ENCODE measurements at places on chromosomes 7 and 10. TPM values are rescaled to one million over a fixed set of nuclear protein-coding genes. Genes with fewer than 3 reads are reported as not detected.

DNA sequence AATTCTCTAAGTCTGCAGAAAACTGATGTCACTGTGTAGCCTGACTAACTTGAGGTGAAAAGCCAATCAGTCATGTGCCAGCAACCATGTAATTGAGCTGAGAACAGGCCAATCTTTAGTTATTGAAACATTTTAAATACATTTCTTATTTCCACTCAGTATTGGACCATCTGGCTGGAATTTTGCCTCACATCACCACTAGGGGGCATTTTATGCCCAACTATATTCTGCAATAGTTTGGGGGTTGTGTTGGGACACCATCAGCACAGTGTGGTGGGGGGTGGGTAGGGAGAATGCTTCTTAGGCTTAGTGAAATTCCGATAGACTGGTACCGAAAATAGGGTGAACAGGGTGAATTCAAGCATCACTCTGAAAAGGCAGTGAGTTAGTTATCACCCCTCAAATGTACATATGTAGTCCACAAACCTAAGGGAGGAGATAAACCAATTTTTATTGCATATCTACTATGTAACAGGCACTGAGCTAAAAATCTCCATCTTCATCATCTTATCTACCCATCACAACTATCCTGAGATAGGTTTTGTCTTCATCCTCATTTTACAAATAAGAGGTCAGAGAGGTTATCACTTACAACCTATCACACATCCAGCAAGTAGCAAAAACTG, 17.8 kb downstream of the NPSR1 start:
- no peak for DNase-seq

- no peak for DNase-seq
Measured at GRCh38 chr7:15891151-15891881, 204.8 kb upstream of the MEOX2 start.

DNA sequence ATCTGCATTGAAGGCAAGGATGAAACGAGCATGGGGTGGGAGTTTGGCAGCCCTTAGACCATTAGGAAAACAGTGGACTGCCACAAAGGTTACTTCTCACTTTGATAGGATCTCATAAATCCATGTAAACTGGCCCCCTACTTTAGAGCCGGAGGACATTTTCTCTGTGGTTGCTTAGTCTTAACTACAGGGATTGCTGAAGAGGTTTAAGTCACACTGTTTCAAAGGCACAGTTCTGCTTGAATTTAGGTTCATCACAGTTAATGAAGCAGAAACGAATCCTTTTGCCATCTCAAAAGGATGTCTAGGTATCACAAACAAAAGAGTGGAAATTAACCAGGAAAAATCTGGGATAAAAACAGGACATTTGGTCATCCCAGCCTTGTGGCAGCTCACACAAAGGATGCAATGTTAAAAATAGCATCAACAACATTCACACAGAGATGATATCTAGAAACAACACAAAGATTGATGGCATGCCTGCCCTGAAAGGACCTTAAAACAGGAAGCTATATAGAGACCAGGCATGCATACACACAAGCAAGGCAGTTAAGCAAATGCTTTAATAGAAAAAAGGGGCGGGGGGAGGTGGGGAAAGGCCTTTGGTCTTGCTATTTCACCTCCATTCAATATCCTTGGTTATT, 74.0 kb downstream of the DOCK4 start:
- peak; percentile 80 for DNase-seq

GRCh38 chr10:59384761-59385160, 22.4 kb upstream of the FAM13C start:
- no peak for DNase-seq

- DNase-seq = no peak
Measured at GRCh38 chr7:80053124-80053523, 81.5 kb upstream of the GNAI1 start.

DNA sequence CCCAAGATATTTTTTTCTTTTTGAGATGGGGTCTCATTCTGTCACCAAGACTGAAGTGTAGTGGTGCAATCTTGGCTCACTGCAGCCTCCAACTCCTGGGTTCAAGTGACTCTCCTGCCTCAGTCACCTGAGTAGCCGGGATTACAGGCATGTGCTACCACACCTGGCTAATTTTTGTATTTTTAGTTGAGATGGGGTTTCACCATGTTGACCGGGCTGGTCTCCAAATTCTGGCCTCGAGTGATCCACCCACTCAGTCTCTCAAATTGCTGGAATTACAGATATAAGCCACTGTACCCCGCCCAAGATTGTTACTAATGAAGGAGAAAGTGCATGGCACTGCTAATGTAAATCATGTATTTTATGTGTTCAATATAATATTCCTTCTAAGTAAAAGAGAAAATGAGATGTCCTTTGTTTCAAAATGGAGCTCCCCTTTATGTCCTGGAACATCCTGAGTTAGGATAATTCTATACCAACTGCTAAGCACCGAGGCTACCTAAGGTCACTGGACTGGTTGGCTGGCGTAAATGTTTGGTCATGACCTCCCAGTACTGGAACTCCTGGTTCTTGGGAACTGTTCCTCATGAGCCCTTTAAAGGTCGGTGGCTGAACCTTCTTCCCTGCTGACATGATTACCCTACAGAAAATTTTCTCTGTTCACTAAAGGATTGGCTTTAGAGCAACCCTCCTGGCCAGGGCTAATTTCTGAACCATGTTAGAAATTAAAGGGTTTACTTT, 59.9 kb downstream of the SLC16A9 start:
- DNase-seq = no peak

DNA sequence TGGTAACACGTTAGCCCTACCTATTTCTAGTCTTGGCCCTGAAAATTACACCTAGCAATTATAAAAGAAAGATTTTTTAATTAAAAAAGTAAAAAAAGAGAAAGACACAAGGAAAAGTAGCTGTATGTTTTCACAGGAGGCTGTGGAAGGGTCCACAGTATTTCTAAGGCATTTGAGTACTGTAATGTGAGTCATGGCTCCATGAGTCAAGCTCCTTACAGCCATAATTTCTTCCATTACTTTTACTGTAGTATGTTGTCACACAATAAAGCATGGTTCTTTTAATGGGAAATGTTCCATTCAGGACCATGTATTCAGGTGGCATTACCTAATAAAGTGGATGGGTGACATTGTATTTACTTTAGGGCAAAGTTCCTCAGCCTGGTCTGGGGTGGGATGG, 113.4 kb downstream of the GPR37 start:
- DNase-seq = no peak

DNA sequence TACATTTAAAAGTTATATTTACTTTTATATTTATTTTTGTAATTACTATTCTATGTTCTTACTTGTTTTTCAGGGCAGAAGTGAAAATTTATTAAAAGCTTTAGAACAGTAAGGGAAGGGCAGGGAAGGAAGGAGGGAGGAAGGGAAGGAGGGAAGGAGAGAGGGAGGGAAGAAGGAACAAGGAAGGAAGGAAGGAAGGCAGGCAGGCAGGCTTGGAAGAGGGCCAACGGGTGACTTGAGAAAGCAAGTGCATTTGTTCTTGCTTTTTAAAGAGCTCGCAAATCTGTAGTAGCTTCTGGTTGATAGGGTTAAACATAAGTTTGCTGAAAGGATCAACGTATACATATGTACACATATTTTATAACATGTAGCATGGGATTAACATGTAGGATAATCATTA, 725.3 kb upstream of the FZD8 start:
- no peak for DNase-seq

DNA sequence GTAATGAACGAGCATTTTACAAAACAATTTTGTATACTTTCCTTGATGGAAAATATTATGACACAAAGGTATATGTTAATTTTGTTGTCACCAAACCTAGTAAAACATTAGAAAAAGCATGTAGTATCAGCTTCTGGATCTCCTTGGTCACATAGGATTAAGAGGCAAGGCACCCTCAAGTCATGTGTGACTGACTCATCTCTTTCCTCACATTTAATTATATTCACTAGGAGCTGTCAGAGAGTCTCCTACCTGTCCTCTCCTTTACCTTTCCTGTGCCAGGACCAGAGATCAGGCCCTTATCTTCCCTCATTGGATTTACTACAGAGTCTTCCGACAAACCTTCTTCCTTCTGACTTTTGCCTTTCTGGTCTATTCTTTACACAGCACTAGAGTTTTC, 111.3 kb upstream of the RPA3 start:
- no peak for DNase-seq

GRCh38 chr10:122992031-122992585, 11.9 kb downstream of the PSTK start:
- no peak for DNase-seq

Gene SPAM1
- total RNA-seq = not detected

Gene IGFBP1
- total RNA-seq = not detected

Gene ANKRD7
- not detected for total RNA-seq

DNA sequence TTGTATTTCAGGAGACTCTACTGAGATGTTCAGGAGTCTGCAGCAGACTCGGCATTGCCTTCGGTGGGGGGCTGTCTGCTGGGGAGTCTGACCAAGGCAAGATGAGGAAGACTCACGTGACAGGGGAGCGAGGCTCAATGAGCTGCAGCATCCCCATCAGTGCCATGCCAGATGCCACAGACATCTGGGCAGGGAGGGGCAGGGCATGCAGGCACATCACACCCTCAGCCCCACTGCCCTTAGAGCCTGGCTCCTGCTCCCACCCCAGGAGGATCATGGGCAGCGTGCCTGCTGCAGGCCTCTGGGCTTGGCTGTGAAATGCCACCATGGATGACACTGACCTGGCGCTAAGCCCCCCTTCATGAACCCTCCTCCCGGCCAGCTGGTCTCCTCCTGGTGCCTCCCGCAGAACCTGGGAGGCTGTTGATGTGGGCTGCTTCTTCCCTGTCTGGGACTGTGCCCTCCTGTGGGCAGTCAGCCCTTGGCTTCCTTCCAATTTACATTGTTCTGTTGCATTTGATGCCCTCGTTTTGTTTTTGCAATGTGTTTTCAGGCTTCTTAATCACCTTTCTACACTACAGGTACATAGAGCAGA, 235.0 kb downstream of the PAXIP1 start:
- DNase-seq = no peak

Gene AGR2
- not detected for total RNA-seq

Gene ANKRD61
- not detected for total RNA-seq

DNA sequence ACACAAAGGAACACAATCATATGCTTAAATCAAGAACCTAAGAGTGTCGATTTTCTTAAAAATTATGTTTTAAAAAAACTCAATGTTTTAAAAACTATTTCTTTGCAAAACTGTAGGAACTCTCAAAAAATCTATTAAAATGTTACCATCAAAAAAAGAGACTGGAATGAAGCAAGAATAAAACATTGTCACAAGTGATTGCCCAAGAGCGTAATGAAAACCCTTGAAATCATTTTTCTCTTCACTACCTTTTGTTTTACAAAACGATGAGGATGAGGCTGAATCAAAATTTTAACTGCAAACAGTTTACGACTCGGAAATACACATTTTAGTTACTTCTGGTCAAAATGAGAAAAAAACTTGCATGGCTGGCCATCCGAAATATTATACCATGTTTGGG, 855 bp downstream of the YME1L1 start:
- DNase-seq = no peak

DNA sequence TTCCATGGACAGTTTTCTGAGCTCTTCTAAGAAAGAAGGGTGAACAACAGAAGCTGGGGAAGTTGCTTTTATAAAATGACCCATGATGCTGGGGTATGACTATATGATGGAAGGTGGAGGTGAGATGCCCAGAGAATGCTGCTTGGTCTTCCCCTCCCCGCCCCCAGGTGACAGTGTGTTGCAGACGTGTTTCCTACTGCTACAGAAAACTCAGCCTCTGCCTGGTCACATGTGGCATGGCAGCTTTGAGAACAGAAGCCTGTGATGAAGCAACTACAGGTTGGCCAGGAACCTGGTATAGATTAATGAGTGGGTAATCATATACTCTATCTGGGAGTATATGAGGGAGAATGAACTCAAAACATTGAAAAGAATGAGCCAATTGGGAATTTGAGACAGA, 67.1 kb downstream of the MTURN start:
- DNase-seq = no peak

Gene GPR85
- 0.24 TPM for total RNA-seq

DNA sequence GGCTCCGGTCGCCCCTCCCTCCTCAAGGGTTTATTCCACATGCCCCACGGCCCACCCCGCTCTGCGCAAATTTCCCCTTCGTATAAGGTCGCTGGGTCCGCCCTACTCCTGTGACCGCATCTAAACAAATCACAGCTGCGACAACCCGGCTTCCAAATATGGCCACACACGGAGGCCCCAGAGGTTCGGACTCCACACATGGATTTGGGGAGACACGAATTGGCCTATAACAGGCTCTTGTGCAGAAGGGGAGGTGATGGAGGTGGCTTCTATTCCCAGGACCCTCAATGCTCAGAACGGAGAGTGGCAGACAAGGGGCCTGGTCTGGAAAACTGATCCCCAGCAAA, 90.1 kb downstream of the FOXL3 start:
- no peak for DNase-seq

Gene NEUROD6
- total RNA-seq = not detected

- DNase-seq = no peak
Measured at GRCh38 chr7:149104749-149105148, 14.2 kb upstream of the ZNF786 start.

- no peak for DNase-seq
Measured at GRCh38 chr7:55641811-55642210, 69.5 kb upstream of the VOPP1 start.

Gene PHKG1
- 0.10 TPM for total RNA-seq

DNA sequence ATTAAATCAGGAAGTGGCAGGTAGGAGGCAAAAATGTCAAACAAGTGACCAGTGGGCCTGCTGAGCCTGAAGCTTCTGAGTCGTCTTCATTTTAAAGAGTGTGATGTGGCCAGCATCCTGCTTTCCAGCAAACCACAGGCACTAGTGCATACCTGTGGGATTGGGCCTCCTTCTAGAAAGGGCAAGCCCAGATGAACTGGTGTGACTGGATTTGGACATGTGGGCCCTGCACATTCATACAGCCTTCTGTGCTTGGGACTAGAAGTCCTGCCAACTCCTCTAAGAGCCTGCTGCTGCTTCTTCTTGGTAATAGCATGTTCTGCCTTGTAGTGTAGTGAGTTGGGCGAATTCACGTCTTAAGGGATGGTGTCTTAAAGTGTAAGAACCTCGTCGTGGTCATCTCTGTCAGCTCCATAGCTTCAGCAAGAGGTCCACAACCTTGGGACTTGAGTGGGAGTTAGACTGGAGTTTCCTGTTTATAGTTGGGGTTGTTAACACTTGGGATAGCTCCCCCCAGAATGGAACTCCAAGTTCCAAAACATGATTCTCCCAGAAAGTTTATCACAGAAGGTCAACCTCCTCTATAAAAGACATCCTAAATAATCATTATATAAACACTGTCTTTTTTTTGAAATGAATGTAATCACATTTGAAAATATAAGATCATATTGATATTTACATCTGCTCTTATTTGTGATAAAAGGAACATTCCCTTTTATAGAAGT, 11.2 kb downstream of the BMPER start:
- DNase-seq = no peak

Gene H2BK1
- not detected for total RNA-seq

All from glomerular endothelial cell (primary cell).